A549 treated with Mapracorat at 1 μM for 4 hours (cell line): ENCODE measurements at places on chromosomes 2 and 18. TPM values are rescaled to one million over a fixed set of nuclear protein-coding genes. Genes with fewer than 3 reads are reported as not detected.

Gene RAB27B
- total RNA-seq, result 9.1 to 13.0 TPM (median 10.5 TPM) in 5 replicates

Gene CAVIN2
- total RNA-seq, result 32.3 to 50.6 TPM (median 48.1 TPM) in 5 replicates

Gene DYNAP
- total RNA-seq, result not detected in 5 replicates

Gene SEC11C
- 49.9 to 66.9 TPM (median 58.9 TPM) in 5 replicates for total RNA-seq

Gene ABCB6
- total RNA-seq, result 20.0 to 39.6 TPM (median 30.0 TPM) in 5 replicates

Gene M1AP
- not detected in 5 replicates for total RNA-seq

Gene BCL2
- 0.38 to 0.67 TPM (median 0.53 TPM) in 5 replicates for total RNA-seq

Gene CCL20
- 4.2 to 9.2 TPM (median 6.9 TPM) in 5 replicates for total RNA-seq

Gene TACR1
- 0.05 to 0.06 TPM (median 0.06 TPM) in 3 of 5 replicates, not detected in the others for total RNA-seq

Gene ACTG2
- 0.18 to 0.56 TPM (median 0.29 TPM) in 5 replicates for total RNA-seq

Gene CXCR4
- total RNA-seq, result 0.21 to 0.76 TPM (median 0.52 TPM) in 5 replicates

Gene DSG1
- total RNA-seq, result not detected in 5 replicates

Gene LDLRAD4
- 0.52 to 3.3 TPM (median 2.2 TPM) in 5 replicates for total RNA-seq

Gene CCDC74A
- 11.8 to 17.2 TPM (median 16.6 TPM) in 5 replicates for total RNA-seq

Gene PLEKHH2
- 1.4 to 2.5 TPM (median 1.7 TPM) in 5 replicates for total RNA-seq
